Hepatic stellate cell (primary cell): ENCODE measurements at places on chromosomes 12 and 14.

DNA sequence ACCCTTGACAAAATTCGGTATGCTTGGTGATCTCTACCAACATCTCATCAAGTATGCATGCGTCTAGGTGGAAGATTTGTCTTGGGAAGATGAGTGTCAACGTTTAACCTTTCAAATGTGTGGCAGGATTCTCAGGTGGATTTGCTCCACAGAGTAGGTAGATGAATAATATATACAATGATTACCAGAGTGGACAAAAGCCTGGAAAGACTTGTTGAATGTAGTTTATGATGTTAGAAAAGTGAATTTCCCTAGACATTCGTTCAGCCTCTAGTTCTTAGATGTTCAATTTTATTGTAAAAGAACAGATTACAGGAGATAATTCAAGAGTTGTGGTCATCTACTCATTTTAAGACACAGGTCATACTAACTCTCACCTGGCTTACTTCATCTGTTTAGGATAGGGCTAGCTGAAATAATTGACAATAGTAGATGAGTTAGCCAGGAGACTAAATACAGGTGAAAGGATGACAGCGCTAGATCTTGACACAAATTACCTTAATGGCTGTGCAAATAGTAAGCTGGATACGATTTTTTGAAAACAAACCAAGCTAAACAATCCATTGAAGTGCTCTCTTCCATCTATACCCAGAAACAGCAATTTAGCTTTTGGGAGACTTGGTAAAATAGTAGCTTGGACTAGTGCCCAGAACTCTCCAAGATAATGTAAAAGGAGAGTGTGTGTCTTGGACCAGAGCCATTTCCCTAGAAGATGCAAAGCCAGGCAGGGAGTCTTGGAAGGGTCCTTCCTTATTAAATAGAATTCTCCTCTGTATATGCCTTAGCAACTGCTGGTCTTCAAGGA lies 168.0 kb downstream of the DACT1 start:
- DNase-seq, result no peak

DNA sequence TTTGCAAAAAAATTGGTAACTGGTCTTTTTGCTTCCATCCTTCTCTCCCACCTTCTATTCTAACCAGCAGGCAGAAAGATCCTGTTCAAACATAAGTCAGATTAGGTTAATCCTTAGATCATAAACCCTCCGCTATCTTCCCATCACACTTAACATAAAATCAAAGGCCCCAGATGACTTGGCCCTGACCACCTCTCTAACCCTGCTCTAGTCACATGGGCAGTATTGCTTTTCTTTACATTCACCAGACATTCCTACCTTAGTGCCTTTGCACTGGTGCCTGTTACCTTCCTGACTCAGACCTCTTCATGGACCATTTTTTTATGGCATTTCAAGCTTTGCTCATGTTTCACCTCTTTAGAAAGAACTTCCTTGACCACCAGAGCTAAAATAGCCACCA lies 83.5 kb downstream of the NTF3 start:
- no peak for DNase-seq

GRCh38 chr12:61487728-61488127 lies 772.5 kb upstream of the USP15 start:
- DNase-seq, result no peak

DNA sequence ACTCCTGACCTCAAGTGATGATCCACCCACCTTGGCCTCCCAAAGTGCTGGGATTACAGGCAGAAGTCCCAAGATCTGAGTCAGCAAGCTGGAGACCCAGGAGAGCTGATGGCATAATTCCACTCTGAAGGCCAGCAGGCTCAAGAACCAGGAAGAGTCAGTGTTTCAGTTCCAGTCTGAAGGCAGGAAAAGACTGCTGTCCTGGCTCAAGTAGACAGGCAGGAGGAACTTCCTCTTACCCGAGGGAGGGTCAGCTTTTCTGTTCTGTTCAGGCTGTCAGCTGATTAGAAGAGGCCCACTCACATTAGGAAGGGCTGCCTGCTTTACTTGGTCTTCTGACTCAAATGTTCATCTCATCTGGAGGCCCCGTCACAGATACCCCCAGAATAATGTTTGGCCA lies 206.0 kb upstream of the MYL2 start:
- DNase-seq, result no peak

DNA sequence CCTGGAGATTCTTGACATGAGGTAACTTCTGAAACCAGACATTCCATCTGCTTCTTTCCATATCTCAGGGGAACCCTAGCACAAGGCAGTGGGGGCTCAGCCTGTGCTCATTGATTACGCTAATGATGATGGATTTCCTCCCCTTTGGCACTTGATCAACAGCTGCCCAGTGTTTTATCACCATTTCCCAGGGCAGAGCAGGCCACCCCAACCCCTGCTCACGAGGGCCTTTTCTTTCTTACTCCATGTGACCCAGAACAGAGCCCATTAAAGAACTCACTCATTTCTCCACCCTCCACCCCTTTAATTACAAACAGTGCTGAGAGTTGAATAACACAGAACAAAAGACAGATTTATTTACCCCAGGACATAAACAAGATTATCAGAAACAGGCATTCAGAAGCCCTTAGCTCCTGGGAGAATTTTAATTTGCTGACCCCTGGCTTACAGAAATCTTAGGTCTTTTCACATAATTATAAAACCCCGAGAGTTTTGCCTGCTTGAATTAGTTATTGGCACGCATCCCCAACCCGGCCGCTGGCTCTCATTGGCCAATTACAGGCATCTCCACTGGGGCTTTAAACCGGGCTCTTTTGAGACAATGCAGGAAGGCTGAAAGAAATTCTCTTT lies 32.0 kb upstream of the CCDC60 start:
- DNase-seq, result no peak

GRCh38 chr12:1445807-1446206 lies 148.6 kb downstream of the FBXL14 start:
- DNase-seq, result no peak

DNA sequence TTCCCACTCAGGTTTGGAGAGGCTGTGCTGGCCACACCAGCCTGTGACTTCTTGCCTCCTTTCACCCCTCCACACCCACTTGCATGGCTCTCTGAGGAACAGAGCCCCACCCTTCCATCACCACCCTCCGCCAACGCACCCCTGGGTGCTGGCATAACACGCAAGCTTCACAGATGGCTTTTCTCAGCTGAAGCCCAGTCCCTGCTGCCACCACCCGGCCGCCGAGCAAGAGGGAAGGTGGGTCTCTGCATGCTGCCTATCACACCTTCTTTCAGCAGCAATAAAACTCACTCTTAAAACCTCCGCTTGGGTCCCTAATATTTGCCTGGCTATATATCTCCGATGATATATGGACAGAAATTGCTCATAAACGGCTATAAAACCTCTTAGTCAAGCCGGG lies 41.6 kb downstream of the SMUG1 start:
- no peak for DNase-seq

- no peak for DNase-seq
Observed at GRCh38 chr12:116441292-116441691, 117.9 kb upstream of the MAP1LC3B2 start.

DNA sequence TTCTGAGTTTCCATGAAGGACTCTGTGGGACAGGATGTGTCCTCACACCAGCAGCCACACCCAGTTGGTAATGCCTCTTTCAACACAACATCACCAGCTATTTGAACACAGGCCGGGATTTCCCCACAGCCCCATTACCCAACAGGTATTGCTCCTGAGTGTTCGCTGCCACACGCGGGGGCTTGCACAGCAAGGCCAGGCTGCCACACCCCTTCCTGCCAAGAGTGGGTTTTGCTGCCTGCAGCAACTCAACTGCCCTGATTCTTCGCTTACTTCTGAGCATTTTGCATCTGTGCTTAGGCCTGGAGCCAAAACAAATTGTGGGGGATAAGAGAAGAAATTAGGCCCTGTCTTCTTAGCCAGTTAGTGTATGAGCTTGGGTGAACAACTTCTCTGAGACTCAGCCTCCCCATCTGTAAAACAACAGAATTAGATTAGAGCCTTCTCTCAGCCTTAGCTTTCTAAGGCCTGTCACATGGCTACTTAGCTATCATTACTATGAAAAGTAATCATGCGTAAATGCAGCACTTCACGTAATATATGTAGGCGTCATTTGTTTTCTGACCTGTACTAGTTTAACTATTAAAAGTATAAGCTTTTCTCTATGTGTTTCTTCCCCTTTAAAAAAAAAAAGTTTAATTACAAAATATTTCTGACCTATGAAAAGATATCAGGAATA lies 20.0 kb downstream of the CKAP4 start:
- DNase-seq, result no peak

DNA sequence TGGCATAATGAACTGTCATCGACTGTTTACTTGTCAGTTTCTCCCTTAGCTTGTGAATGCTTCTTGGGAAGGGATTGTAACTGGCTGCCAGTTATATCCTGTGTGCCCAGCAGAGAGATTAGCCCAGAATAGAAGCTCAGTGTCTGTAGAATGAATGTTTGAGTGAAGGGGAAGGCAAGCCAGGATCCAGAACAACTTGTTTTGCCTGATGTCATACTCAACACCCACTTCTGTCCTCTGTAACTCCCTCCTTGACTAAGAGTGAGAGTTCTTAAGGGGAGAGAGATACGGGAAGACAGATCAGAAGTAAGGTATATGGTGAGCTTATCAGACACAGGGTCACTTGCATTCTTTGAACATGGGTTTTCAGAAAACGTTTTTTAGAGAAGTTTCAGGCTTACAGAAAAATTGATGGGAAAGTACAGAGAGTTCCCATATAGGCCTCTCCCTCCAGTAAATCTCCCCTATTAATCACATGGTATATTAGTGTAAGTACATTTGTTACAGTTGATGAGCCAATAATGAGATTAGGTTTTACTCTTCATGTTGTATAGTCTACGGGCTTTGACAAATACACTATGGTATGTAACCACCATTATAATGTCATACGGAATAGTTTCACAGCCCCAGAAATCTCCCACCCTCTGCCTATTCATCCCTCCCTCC lies 5.6 kb upstream of the SPPL3 start:
- no peak for DNase-seq

- no peak for DNase-seq
Observed at GRCh38 chr12:54890339-54890738, 36.0 kb downstream of the MUCL1 start.

DNA sequence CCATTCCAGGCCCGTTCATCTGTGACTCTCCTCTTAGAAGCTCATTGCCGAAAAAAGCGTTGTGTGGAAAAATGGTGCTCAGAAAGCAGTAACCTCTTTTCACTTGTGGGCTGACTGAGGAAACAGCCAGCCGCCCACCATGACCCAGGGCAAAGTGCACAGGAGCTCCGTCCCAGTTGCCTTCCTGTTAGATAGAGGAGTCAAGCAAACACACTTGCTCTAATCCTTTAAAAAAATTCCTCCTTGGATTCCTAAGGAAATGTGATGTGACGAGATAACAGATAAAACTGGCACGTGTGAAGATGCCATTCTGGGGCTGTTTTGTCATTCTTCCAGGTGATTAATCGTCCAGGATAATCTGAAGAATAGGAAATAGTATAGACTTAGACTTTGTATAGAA lies 396.8 kb upstream of the DDHD1 start:
- DNase-seq, result no peak

DNA sequence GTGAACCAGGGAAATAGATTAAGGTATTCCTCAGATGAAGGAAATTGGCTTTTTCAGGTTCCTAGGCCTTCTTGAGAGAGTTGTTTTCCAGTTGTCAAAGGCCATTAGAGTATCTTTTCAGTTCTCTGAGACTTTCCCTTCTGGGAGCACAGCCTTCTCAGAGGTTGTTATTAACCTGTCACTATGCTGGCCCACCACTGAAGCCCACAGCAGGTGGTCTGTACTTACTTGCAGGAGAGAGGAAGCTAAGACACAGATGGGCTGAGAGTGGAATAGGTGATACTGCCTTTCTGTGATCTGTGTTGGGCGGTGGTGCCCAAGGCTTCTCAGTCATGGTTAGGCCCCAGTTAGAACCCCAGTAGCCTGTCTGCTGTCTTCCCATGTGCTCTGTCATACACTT lies 22.8 kb upstream of the GALNT16 start:
- no peak for DNase-seq

- no peak for DNase-seq
Observed at GRCh38 chr12:110007881-110008280, 8.7 kb downstream of the ANKRD13A start.

- DNase-seq, result no peak
Observed at GRCh38 chr14:70618314-70618713, 17.9 kb upstream of the MED6 start.
